ENCODE measurements at places on chromosomes 3 and 15.

DNA sequence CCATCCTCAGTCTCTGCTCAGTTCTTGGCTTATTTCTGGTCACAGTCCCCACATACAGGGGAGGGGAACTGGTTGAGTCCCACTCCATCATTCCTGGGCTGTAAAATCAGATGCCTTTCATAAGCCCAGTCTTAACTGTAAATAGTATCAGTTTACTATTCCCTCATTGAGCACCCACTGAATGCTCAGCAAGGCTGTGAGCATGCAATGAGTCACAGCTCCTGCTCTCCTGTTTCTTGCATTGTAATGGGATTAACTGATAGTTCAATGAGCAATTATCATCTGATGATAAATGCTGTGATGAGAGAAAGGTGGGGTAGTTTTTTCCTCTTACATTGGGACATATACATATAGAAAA is 113.6 kb upstream of the TPM1 start:
- no peak for DNase-seq

GRCh38 chr3:126213379-126214028 is 33.1 kb upstream of the ALDH1L1 start:
- no peak for DNase-seq

DNA sequence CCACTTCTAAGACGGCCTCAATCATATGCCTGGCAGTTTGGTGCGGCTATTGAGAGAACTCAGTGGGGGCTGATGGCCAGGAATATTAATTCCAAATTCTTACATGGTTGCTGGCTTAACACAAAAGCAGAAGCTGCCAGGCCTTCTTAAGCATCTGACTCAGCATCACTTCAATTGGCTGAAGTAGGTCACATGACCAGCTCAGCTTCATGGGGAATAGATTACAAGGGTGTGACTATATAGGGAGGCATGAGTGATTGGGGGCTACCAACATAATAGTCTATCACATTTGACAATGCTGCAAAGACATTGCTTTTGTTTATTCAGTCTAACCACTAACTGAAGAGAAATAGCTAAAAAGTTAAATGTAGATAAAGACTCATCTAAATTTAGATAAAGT is 101.6 kb upstream of the ANKRD28 start:
- DNase-seq = peak; percentile 36

DNA sequence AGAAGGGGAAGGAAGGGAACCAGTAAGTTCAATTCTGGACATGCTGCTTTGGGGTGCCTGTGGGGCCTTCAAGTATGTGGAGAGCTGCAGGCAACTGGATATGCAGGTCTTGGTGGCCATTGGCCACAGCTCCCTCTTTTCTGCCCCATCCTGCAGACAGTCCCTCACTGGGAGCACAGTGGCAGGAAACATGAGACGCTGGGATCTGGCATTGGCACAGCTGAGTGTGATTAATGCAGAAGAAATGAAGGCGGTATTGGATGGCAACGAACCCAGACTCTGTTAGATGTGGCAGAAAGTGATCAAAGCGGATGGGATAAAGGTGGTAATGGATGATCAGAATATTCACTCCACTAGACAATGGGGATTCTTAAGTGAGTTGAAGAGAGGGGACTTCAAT is 23.2 kb upstream of the VPS8 start:
- DNase-seq = no peak

DNA sequence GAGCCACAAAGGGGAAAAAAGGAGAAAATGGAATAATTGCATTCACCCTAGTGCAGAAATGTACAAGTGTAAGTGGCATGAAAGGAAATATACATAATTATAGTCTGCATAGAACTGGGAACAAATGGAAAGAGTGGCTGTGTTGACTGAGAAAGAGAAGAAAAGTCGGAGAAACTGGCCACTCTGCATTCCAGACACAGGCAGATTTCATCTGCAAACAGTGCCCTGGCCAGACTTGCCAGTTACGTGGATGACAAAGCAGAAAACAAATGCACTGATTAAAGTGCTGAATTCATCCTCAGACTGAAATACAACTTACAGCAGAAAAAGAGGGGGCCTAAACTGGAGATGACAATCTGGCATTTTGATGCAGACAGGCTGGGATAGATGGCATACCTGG is 129.8 kb downstream of the FGF12 start:
- DNase-seq = no peak

- no peak for DNase-seq
Observed at GRCh38 chr3:188446014-188446413, 292.1 kb downstream of the LPP start.

- no peak for DNase-seq
Observed at GRCh38 chr15:26806151-26806550, 33.3 kb upstream of the GABRB3 start.

DNA sequence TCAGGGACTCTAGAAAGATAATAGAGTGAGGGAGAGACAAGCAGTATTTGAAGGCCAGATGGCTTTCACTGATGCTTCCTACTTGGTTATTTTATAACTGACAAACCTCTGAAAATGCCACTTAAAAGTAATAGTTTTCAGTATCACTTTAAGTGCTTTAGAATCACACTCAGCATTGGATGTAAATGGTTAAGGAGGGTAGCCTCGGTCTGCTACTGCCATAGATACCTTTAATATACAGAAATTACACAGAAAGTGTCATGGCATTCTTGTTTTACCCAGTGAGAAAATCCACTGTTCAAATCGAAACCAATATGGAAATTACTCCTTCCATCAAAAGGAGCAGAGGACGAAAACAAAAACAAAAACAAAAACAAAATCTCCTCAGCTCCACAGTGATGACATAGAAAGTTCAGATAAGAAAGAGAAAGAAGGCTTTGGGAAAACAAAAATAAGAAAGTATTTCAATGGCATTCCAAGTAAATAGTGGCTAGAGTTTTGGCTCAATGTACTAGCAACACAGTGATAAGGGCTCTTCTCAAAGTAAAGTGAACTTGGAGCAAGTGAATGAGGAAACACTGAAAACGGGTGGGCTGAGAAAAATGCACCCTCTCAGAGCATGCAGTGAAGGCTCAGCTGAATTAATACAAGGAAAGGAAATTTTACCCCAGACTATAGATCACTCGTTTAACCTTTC is 43.2 kb upstream of the CD47 start:
- DNase-seq = no peak

DNA sequence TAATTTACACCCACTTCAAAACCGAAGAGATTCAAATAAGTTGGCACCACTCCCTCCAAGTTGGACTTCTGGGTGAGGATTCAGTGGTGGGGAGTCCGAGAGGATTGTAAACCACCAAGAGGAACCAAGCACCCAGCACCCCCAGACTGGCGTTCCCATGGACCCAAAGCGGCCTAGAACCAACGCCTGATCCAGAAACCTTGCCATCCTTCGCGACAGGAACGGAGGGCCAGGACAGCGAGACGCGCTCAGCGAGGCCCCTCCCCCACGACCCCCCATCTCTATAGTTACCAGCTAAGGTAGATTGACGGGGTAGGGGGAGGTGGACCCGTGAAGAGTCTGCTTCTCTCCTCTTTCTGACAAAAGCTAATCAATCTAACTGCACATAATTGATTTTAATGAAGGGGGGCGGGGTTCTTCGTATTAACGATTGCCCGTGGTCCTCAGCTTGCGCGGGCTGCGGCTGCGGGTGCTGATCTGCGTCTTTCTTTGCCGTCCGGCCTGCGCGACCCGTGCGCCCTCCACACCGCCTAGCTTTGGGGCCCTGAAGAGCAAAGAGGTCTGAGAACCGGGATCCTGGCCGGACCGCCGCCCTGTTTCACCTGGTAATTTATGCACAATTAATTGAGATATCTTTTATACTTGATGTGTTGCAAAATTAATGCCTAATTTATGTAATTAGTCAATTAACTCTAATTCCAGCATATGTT is 10.9 kb upstream of the FOXB1 start:
- DNase-seq = no peak

DNA sequence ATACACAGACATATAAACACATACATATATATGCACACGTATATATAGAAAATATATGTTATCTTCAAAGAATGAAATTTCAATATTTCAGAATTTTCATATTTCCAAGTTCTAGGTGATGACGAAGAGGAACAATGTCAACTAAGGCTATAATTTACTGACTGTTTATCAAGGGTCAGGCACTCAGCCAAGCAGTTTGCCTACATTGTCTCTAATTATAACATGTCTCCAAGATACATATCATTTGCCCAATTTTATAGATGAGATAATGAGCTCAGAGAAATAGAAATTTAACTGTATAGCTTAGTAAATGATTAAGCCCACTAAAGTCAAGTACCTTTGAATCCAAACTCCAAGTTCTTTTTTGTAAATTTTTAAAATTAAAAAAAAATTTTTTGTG is 99.9 kb upstream of the PLSCR4 start:
- DNase-seq = no peak

DNA sequence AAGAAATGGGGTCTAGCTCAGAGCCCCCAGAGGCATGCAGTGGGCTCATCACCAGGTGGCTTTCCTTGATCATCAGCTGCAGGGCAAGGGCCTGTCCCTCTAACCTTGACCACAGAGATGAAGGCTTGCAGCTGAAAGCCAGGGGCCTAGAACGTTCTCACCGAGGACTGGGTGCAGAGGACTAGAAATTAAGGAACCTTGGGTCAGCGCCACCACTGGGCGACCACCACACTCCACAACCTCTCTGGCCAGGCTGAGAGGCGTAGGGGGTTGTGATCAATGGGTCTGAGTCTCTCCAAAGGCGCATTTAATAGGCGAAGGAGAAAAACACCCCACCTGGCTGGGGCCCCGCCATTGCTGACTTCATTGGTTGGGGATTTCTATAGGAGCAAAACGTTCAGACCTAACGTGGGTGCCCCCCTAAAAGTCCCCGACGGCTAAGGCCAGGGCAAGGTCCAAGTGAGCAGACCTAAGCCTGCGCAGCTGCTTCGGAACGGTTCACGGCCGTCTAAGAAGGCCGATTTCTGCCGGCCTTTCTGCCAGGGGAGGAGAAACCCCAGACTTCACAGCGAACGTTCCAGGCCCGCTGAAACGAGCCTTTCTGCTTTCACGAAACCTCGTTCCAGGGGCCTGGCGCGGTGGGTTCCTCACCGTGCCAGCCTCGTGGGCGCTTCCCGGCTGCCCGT is 915 bp downstream of the BCL2L10 start:
- no peak for DNase-seq

GRCh38 chr3:44970926-44971490 is 5.0 kb downstream of the ZDHHC3 start:
- DNase-seq = no peak

DNA sequence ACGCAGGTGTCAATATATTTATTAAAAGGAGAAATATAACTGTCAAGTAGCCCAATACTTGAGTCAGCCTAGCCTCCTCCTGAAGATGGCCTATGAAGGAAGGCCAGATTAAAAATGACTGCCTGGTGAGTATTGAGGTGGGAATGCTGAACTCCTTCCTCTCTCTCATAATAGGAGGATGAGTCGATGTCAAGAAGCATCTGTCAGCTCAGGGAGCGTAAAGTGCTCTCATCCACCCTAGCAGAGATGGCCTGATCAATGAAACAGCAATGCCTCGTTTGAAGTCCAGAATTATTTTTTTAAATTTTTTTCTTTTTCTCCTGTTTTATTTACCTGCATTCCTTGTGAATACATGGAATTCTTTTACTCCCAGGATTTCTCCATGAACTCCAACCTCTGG is 58.3 kb downstream of the SCN10A start:
- DNase-seq = no peak

GRCh38 chr15:88476635-88477060 is 9.1 kb downstream of the MRPS11 start:
- peak; percentile 40 for DNase-seq

GRCh38 chr3:188700501-188700900 is 471.3 kb upstream of the TPRG1 start:
- no peak for DNase-seq

DNA sequence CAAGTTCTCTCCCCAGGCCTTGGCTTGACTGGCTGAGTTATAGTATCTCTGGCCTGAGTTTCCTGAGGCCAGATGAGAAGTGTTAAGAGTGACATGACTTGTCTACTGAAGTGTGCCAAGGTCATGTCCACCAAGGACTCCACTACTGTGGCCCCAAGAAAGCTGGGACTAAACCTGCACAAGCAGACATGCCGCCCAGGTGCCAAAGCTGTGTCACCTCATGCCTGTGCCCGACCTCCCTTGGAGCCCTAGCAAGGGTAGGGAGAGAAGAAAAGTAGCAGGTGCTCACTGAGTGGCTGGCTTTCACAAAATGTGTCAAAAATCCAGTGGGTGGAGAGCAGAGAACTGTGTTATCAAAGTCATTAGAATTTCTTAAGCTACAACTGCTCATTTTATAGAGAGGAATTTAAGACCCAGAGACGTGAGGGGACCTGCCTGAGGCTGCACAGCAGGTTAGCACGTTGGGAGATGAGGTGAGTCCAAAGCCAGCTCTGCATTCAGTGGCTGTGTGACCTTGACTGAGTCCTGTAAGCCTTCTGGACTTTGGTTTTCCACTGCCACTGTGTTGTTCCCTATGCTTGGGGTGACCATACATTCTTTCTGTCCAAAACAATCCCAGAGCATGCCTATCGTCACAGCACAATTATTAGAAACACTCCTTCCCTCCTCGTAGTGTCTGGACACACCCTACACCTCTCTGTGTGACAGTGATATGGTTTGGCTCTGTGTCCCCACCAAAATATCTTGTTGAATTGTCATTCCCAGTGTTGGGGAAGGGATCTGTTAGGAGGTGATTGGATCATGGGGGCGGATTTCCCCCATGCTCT is 5.0 kb upstream of the LYSMD4 start:
- no peak for DNase-seq

- no peak for DNase-seq
Observed at GRCh38 chr3:131645638-131646037, 142.9 kb upstream of the MRPL3 start.

DNA sequence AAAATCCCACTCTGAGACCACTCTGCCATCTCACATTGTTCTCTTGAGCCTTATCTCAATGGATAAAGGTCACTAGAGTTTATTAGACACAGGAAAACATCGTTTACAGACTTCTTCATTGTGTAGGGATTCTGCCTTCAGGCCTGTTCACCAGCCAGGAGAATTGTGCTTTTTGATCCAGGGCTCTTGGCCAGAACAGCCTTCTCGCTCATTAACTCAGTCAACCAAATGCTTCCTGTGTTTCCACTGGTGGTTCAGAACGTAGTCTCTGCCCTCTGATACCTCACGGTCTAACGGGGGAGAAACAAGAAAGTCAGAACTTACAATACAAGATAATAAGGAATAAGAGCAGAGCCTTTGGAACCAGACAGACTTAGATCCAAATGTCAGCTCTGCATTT is 54.2 kb upstream of the TSEN2 start:
- DNase-seq = no peak

GRCh38 chr3:111333642-111334041 is 208.4 kb upstream of the CD96 start:
- DNase-seq = no peak

GRCh38 chr15:38648121-38648843 is 83.7 kb upstream of the RASGRP1 start:
- DNase-seq = no peak
